ENCODE measurements at places on chromosomes 2 and 18.

DNA sequence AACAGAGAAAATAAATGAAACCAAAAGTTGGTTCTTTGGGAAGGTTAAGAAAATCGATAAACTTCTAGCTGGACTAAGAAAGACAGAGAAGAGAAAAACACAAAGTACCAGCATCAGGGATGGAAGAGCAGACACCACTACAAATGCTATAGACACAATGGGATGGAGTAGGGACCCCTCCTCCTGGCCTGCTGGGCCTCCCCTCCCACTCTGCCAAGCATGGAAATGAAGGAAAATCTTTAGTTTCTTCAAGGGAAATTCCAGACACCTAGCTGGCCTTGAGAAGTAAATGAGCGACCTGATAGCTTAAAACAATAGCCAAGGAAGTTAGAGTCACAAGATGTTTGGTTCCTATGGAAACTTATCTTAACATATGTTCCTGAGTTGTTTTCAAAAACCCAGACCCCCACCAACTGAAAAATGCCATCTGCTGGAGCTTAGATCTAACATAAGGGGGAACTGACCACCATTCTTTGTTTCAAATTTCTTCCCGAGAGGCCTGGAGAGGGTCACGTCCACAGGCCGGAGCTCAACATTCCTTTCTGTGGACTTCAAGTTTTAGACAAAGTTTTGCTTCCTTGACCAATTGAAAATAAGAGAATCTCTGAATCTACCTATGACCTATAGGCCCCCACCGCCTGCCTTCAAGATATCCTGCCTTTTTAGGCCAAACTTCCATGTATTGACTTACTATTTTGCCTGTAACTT is 101.9 kb downstream of the BIN1 start:
- DNase-seq, result no peak

DNA sequence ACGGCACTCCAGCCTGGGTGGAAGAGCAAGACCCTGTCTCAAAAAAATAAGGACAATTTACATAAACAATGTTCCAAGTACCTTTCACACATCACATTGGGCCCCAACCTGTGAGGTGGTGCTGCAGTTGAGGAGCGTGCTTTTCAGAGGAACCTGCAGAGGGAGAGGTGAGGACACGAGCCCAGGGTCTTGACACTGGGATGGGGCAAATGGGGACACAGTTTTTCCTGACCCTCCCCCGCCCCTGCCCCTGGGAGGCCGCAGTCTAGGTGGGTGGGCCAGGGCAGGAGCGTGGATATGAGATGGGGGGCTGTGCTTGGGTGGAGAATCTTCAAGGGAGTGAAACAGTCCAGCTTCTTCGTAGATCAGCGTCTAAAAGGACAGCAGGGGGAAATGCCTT is 112.9 kb downstream of the SEPTIN10 start:
- no peak for DNase-seq

DNA sequence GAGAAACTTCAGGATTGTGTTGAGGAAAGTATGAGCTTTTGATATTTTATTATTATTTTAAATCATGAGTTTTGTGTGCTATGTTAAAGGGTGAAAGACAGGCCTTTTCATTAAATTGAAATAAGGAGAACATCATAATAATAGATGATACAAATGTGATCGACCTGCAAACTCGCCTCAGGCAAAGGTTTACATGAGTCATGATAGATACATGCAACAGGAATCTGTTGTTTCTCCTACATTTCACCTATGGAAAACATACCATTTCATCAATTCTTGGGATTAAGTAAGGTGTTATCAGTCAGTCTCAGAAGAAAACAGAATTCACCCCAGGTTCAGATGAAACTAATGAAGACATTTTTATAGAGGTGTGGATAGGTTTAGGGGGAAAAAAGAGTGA is 1992.5 kb upstream of the PIK3C3 start:
- DNase-seq, result no peak

GRCh38 chr2:128363934-128364361 is 45.3 kb upstream of the HS6ST1 start:
- DNase-seq, result no peak

- DNase-seq, result no peak
Observed at GRCh38 chr2:75211266-75211770, 12.0 kb upstream of the TACR1 start.

DNA sequence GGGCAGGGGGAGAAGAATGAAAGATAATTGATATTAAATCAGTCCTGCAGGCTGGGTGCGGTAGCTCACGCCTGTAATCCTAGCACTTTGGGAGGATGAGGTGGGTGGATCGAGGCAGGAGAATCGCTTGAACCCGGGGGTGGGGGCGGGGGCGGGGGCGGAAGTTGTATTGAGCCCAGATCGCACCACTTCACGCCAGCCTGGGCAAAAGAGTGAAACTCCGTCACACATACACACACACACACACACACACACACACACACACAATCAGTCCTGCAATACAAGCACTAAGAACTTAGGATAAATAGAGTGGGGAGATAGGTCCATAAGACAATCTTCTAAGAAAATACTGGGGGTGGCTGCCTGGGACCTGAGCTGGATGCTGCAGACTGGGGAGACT is 15.1 kb upstream of the PKDCC start:
- no peak for DNase-seq

DNA sequence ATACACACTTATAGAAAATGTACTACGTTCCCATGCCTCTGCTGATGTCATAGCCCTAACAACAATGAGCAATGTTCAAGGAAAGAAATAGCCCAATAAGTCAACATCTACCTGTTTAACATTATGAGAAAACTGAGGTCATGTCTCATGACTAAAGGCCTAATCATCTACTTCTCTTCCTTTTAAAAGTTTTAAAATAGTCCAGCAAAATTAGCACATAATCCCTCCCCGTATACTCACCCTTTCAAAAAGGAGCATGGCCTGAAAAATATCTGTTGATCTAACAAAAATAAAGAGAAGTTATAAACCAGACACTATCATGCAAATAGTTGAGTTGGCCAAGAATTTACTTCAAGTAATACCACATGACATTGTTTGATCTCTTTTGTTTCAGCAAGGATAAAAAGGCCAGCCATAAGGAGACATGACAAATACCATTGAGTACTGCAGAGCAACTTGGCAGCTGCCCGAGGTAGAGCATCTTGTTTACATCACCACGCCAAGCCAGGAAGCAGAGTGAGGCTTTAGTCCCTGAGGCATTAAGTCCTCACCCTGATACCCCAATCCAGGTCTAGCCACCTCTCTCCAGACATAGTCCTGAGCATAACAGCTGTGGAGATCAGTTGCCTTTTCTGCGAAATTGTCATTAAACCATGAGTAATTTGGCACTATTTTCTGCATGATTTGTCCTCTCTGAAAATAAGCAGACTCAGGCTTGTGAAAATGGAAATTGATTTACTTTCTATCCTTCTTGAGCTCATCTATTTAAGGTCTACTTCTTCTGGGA is 137.4 kb upstream of the ETAA1 start:
- DNase-seq, result no peak

- no peak for DNase-seq
Observed at GRCh38 chr2:31476511-31477180, 62.1 kb upstream of the XDH start.

DNA sequence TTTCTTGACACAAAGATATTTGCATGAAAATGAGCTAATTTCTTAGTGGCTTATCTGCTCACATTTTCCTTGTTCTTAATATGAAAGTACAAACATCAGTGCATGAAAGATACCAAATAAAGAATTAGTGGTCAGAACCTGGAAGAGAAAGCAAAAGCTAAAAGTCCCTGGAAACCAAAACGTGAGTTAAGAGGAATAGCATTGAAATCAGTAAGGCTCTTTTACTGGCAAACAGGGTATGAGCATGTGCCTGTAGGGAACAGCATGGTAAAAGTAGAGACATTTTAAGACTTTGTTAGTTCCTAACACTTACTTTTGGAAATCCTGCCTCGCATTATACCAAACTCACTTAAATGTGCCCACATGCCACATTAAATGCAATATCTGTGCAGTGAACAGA is 31.9 kb upstream of the CWC22 start:
- no peak for DNase-seq

GRCh38 chr2:141630407-141630930 is 500.3 kb downstream of the LRP1B start:
- no peak for DNase-seq

- DNase-seq, result peak; percentile 45
Observed at GRCh38 chr2:11753452-11753885, 7.0 kb downstream of the LPIN1 start.

GRCh38 chr18:70276416-70277191 is 12.2 kb upstream of the SOCS6 start:
- no peak for DNase-seq

DNA sequence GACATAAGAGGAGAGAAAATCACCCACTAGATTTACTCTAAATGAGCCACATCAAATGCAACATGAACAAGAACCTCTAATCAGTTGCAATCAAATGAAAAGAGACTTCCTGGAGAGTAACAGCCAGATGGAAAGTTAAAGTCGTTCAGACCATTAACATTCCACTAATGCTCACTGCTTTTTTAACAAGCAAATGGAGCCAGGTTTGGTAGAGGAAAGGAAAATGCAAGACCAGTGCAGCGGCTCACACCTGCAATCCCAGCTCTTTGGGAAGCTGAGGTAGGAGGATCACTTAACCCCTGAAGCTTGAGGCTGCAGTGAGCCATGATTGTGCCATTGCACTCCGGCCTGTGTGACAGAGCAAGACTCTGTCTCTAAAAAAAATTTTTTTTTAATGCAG is 48.5 kb downstream of the CACNB4 start:
- no peak for DNase-seq

DNA sequence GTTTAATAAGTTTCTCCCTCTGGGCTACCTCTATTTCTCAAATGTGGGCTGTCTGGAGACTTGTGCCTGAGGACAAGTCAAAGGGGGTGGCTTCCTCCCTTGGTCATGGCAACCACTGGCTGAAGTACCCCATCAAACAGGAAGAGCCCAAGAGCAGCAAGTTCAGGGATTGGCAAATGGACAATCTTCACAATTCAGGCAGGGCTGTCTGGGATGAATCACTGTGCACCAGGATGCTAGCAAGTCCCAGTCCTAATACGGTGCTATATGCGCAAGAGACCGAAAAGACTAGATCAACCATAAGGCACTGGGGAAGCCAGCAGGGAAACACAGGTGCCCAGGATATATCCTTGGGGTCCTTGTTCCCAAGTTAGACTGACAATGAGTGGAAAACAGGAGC is 75.5 kb downstream of the ANTXR1 start:
- no peak for DNase-seq

DNA sequence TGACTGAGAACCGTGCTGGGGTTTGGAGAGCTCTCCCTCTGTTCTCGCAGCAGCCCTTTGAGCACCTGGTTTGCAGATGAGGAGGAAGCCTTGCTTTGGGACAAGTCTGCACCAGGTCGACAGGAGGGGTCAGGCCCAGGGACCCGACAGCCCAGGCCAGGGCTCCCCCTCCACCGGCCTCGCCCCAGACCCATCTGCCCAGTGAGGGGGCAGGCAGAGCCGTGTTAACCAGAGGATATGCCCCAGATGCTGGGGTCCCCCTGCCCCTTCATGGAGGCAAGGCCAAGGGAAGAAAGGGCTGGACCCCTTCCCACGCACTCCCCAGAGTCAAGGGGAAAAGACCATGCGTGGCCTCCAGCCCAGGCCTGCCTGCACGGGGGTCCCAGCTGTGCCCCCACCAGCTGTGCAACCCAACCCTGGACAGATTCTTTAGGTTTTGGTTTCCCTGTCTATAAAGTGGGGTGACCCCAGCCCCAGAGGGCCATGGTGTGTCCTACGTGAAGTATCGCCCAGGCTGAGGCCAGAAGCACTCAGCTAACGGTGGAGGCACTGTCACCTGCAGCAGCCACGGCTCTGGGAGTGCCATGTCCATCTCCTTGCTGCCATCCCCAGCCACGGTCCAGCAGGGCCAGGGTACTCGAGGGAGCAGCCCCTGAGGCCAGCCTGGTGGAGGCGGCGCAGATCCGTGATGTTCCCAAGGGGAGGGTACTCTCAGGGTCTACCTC is 4.8 kb upstream of the SNED1 start:
- no peak for DNase-seq

DNA sequence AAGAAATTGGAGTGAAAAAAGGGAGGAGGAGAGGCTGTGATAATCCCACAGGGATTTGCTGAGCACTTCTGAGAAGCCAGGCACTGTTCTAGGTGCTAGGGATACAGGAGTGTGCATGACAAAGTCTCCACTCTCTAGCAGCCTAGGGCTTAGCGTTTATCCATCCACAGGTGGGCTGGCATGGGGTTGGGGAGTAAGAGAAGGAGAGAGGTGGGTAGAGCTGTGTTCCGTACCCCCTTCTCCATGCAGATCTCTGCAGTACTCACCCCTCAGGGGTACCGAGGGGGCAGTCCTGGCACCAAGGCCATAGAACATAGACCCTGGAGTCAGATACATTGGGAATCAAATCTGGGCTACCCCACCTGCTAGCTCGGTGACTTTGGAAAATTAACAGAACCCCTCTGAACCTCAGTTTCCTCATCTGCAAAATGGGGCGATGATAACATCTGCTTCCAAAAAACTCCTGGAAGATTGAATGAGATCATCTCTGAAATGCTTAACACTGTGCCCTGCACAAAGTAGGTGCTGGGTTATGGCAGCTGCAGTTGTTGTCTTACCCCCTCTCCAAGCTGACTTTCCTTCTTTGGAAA is 18.6 kb downstream of the FOSL2 start:
- DNase-seq, result no peak

- DNase-seq, result no peak
Observed at GRCh38 chr2:121895723-121896571, 140.5 kb downstream of the TSN start.

DNA sequence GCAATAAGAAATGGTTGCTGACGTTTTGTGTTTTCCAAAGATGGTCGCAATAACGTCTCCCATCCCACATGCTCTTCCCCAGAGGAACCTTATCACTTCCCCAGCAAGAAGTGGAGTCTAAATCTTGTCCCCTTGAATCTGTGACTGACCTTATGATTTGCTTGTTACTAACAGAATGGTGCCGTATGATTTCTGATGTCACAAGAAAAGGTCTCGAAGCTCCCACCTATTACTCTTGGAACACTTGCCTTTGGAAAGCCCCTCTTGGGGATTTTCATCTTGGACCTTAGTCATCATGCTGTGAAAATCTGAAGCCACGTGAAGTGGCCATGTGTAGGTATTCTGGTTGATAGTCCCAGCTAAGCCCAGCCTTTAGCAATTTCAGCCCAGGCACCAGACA is 86.2 kb upstream of the GLS start:
- no peak for DNase-seq

- no peak for DNase-seq
Observed at GRCh38 chr18:2618009-2618408, 37.5 kb upstream of the SMCHD1 start.

GRCh38 chr2:190634381-190634780 is 14.5 kb upstream of the NAB1 start:
- no peak for DNase-seq

GRCh38 chr2:1898461-1899395 is 154.4 kb upstream of the PXDN start:
- no peak for DNase-seq

GRCh38 chr2:165203689-165204559 is at the start of gene SCN3A:
SCN3A (minus strand) TSS chr2:165204050; CDS start chr2:165176394, 27,656 bp downstream.
- DNase-seq, result no peak

Measured in stimulated activated CD4-positive, alpha-beta T cell treated with anti-CD3 and anti-CD28 coated beads, Interleukin-2, amount 100 ng/mL, for 24 hours (primary cell).